ENCODE measurements at places on chromosomes 5 and 9.
A peak's percentile ranks its signal among the peaks of the same experiment; 100 is the strongest.

DNA sequence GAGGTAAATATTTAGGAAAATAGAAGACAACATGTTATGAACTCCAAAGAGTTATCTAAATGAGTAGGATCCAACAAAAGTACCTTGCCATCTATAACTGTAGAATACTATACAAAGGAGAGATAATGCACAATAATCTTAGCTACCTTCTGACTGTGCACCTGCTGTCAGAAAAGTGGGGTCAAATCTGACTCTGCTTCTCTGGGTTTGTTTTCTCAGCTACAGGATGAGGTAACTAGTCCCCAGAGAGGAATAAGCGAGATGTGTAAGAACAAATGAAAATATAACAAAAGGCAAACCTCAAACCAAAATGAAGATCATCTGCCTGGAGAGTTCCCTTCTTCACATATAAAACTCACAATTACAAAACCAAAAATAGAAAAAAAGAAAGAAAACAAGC lies 204.8 kb downstream of the DCP2 start:
- DNase-seq = no peak

DNA sequence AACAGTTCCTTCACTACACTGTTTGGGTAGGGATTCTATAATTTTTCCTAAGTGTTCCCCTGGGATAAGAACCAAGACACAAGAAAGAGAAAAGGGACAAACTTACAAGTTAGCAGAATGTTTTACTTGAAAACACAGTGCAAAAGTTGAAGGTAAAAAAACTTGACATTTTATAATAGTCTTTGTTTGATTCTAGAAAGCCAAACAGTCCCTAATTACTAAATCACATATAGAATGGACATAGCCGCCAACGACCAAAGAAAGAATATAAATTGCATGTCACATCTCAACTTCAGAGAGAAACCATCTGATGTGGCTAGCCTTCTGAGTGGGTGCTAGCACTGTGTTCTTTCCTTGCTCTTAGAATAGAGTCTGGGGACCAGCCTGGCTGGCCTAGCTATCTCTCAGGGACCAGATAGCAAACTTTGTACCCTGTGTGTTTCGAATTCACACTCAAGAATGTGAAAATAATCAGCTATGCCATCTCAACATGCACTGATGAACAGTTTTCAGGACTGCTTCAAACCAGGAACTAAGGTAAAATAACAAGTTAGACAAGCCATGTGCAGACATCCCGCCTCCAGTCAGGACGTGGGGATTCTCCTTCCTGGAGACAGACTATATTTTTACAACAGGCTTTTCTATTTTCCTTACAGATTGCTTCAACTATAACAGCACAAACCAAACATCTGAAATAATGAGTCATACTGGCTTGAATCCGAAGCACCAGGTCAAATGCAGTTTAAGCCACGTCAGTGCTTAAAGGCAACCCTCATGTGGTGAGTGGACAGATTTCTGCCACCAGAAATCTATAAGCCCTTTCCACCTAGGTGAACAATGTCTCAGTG lies 53.7 kb downstream of the LHFPL2 start:
- peak; percentile 98 for DNase-seq

GRCh38 chr5:170338291-170338690 lies 40.7 kb upstream of the LCP2 start:
- no peak for DNase-seq

DNA sequence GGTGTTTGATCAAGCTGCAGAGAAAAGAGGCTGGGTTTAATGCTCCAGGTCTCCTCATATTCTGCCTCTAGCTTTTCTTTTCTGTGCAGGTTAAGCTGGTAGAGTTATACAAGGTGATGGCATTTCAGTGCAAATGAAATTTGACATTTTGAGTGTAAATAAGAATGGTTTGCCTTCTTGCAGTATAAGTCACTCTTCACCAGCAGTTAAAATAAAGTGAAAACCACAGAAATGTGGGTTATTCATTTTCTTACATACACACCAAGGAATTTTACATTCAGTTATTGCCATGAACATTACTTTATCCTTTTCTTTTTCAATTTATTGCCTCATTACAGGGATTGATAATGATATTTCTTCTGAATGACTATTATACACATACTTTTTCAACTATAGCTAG lies 337.5 kb upstream of the PCSK5 start:
- DNase-seq = no peak

- no peak for DNase-seq
Measured at GRCh38 chr9:6894135-6894534, 136.4 kb downstream of the KDM4C start.

DNA sequence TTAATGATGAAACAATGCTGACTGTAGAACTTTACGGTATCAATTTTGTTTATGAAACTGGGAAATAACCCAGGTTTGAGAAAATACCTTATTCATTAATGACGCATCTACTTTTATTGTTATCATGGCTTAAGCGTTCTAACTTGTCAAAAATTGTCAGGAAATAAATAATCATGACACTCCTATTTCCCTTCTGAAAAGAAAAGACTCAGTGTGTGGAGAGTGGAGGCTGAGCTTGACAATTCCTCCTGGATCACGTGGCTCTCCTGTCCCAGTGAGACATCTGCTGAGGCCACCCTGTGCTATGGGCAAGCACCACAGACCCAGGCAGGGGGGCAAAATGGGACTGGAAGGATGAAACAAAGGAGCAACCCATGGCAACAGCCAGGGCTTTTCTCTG lies 466.4 kb downstream of the ZNF608 start:
- DNase-seq = no peak

DNA sequence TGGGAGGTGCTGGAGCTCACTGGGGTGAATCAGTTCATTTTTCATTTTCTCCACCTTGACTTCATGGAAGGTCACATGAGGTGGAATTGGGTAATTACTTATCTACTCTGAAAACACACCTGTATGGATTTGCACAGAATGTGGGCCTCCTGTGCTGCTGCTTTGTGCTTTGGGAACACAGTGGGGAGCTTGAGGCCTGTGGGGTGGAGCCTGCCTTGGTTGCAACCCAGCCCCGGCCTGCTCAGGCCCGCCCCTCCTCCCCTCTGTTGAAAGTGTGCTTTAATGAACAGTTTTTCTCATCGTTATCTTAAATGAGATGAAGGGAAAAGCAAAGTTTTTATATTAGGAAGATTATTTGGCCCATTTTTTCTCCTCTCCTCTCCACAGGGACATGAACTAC lies 28.5 kb upstream of the DMRT3 start:
- no peak for DNase-seq

GRCh38 chr5:56569076-56569475 lies 246.3 kb upstream of the MAP3K1 start:
- DNase-seq = no peak

DNA sequence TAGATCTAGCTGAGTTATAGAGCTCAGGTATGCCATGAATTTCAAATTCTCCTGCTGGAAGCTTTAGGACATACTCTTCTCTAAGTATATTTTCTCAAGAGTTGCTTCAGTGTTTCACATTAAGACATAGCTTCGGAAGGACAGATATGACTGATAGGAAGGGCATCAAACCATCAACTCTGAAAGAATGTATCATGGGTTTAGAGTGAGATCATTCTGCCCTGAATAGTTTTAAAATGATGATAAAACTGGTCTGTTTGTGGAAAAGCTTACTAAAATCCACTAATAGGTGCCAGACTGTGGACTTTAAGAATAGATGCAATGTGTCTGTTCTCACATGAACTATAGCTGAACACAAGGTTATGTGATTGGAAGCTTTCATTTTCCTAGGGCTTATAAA lies 8.4 kb downstream of the SPEF2 start:
- DNase-seq = no peak

DNA sequence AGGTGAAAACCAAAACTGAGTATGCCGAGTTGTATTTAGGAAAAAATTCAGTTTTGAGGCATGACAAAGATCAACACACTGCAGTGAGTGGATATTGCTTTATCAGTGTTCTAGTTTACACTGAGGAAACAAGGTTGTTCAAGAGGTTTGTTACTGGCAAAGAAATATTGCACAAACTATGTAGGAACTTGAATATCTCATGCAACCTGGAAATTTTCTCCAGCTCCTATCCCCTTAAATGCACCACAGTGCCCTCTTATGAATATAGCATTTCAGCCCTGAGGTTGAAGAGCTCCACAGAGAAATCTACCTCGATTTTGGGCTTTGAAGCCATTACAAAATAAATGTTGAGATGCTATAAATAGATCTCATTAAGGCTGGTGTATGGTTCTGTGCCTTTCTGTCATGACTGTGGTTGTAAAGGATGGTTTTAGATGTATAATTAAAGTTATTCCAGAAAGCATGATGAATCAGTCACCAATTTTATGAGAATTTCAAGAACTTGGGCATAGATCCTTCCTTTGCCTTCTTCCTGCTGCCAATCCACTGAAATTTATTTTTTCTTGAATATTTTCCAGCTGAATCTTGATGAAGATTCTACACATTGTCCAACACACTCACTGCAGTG lies 159.3 kb downstream of the SPATA31D1 start:
- peak; percentile 56 for DNase-seq

DNA sequence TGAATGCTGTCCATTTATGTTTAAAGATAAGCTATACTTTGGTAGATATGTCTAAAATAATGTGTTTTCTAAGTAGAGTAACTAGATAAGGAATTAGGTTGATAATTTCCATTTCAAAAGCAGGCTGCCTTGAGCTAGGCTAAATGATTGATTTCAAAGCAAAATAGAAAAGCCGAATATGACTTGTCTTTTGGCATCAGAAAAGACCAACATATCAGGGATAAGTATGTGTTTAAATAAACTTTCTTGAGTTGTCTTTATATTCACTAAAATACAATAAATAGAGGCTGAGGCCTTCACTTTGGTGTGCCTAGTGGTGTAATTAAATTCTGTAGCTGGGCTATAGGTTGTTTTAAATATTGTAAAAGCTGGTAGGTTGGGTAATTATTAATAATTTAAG lies 569.0 kb downstream of the TAF11L14 start:
- no peak for DNase-seq

- DNase-seq = no peak
Measured at GRCh38 chr5:83777856-83778255, 57.2 kb upstream of the HAPLN1 start.

DNA sequence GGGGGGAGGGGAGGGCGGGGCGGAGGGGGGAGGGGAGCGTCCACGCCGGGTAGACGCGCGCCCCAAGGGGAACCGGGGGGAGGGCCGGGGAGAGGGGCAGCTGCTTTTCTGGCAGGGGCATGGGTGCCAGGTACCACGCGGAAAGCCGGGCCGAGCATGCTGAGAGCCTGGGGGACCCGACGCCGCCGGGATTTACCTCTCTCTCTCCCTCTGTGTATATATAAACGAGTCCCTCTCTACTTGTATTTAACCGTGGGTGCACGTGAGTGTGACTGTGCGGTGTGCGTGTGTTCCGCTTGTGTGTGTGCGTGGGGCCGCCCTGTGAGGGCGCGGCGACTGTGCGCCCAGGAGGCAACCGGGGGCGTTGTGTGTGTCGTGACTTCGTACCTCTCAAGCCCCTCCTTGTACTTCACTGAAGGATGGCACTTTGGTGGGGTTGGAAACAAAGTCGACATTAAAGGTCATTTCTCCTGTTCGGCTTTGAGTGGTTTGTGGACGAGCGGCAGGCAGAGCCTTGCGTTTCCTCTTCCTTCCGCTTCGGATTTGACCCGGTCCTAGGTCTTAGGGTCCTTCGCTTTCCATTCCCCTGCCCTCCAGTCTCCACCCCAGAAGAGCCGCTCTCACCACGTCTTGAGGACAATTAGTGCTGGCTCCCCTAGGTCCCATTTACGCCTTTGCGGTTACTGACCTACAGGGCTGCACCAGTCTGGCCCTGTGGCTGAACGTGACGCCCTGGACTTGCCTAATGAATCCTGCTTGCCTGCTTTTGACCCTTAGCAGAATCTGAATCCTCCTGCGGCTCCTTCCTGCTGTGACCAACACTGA lies 36.2 kb upstream of the TTC1 start:
- DNase-seq = no peak

Measured in fibroblast of the aortic adventitia (primary cell).